ENCODE measurements at places on chromosomes 11 and 22.

GRCh38 chr11:122085264-122085663 is 30.8 kb downstream of the BLID start:
- no peak for DNase-seq

DNA sequence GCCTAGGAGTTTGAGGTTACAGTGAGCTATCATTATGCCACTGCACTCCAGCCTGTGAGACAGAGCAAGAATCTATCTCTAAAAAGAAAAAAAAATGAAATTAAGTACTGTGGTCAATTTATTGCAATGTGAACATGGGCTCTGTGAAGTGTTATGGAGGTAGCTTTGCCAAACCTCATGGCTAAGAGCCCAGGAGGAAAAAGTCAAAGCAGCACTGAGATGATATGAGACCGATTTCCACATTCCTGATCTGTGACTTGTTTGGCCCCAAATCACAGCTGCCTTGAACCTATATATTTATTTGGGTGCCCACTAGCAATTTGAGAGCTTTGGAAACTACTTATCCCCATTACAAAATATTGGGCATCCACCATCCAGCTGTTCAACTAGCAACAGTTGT is 29.8 kb upstream of the TMEM135 start:
- DNase-seq: no peak

- peak; percentile 67 for DNase-seq
Measured at GRCh38 chr11:94449437-94449836, 44.2 kb downstream of the MRE11 start.

DNA sequence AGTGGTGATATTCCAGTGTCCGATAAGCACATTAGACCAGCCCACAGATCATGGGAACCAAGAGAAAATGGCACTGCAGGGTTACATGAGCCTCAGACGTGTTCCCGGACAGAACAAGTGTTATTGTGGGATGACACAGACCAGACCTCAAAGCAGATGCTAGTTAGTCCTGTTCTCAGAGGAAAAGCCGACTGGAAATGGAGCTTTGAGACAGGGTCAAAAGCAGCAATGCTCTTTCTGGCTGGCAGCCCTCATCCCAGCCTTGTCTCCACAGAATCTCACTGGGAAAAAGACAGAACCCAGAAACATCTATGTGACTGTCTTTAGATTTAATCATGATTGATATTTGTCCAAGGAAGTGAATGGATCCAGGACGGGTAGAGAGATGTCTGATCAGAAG is 506.8 kb downstream of the INSC start:
- no peak for DNase-seq

- no peak for DNase-seq
Measured at GRCh38 chr22:36860017-36860416, 789 bp upstream of the NCF4 start.

- no peak for DNase-seq
Measured at GRCh38 chr11:73334384-73335203, 26.5 kb downstream of the ARHGEF17 start.

DNA sequence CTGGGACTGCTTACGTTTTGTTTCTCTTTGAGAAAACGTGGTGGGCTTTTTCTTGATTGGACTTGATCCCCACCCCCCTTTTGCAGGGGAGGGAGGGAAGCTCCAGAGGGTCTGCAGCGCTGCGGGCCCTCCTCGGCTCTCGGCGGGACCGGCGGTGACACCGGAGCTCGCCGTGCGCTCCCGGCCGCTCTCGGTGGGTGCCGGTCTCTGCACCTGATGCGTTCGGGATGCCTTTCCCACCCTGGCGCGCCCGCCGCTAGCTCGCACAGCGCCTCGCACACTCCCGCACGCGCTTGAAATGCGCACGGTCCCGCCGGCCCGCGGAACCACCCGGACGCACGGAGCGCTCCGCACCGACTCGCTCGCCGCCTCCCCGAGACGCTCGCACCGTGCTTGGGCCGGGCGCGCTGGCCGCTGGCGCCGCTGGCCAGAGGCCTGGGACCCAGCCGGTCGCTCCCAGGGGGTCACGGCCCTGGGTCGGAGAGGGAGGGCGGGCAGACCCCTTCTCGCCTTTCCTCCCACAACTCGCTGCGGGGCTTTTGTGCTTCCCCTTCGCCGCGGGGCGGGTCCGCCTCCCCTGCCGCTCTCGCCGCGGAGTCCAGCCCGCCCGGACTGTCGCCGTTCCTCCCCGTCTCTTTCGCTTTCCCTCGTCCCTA is 1.0 kb downstream of the ZBTB16 start:
- peak; percentile 60 for DNase-seq

GRCh38 chr11:72072348-72072747 is 8.0 kb downstream of the NUMA1 start:
- no peak for DNase-seq

DNA sequence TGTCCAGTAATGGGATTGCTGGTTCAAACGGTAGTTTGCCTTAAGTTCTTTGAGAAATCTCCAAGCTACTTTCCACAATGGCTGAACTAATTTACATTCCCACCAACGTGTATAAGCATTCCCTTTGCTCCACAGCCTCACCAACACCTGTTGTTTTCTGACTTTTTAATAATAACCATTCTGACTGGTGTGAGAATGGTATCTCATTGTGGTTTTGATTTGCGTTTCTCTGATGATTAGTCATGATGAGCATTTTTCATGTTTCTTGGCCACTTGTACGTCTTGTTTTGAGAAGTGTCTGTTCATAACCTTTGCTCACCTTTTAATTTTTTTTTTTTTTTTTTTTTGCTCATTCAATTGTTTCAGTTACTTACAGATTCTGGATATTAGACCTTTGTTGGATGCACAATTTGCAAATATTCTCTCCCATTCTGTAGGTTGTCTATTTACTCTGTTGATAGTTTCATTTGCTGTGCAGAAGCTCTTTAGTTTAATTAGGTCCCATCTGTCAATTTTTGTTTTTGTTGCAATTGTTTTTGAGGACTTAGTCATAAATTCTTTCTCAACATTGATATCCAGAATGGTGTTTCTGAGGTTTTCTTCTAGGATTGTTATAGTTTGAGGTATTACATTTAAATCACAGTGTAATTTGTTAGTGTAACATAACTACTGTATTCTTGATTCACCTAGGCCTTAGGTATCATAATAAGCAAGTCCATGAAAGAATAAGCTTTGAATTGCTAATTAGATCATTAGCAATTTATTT is 33.0 kb downstream of the CCDC34 start:
- DNase-seq: no peak
